NCI-H226 (cell line): ENCODE measurements at places on chromosomes 2 and 18.

DNA sequence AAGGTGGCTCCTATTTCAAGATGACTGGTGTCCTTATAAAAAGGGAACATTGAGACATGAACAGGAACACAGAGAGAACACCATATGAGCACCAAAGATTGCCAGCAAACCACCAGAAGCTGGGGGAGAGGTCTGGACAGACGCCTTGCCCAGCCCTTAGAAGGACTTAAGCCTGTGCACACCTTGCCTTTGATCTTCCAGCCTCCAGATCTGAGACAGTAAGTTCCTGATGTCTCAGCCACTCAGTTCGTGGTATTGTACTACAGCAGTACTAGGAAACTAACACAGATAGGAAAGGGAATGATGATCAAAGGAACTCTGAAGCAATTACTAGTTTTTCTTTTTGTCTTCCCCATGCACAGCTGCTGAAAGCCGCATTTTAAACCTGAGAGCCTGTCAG lies 137.3 kb upstream of the FHL2 start:
- no peak for DNase-seq

- peak; percentile 70 for DNase-seq
These were observed 1.8 kb upstream of the NFATC1 start for GRCh38 chr18:79393635-79394533.

- DNase-seq, result no peak
These were observed 8.2 kb downstream of the MXD1 start for GRCh38 chr2:69923116-69923515.

DNA sequence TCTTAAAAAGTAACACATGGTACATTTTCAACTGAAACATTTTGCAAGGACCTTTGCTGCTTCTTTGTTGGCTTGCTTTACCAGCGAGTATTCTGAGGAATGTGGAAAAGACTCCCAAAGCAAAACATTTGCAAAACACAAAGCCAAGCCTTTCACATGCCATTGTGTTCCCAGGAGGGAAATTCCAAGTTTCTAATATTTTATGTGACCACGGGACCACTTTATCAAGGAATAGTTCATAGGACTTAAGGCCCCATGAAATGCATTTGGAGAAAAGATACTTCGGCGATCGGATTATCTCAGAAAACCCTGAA lies 26.2 kb downstream of the CYP27C1 start:
- DNase-seq, result no peak

- DNase-seq, result no peak
These were observed 86.6 kb downstream of the SOWAHC start for GRCh38 chr2:109700680-109701274.

DNA sequence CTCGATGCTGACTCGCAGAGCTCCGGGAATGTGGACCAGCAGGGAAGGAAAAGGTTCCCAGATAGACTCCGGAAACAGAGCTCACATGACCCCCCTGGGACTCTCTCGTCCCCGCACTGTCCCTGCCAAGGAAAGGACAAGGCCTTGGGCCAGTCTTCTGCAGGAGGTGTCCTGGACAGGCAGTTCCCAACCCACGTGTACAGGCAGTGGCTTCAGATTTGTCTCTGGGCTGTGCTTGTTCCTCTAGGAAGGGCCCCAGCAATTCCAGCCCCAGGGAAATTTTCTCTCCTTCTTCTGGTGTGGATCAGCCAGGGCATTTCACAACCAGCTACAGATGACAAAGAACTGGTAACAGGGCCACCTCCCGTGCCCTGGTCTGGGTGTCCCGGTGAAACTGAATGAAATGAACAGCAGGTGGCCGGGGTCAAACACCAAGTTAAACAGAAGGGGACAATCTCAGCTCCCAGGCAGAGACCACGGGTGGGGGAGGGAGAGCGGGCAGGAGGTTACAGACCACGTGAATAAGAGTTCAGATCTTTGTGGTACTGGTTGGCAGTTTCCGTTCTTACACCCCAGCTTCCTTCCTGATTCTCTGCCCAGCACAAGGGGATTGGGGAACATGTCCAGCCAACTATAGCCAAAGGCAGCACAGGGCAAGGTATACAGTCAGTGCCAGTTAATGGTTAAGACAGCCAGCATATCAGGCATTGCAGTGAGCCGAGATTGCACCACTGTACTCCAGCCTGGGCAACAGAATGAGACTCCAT lies 52.2 kb upstream of the CAB39 start:
- no peak for DNase-seq

- DNase-seq, result no peak
These were observed 805.2 kb downstream of the GALR1 start for GRCh38 chr18:78054801-78055200.

DNA sequence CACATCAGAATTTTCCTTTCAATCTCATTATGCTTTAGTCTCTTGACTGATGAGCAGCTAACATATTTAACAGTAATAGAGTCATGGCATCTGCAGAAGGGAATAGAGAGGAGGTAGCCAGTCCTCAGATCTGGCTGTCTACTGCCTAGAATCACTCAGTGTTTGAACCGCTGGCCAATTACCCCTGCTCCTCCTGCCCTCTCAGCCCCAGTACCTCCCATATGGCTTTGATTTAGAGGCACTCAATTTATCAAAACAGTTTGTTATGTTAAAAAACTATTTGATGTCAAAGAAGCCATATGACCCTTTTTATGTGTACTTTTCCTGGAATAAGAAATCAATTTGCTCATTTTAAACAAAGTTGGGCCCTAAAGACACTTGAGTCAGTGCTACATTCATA lies 355.2 kb downstream of the CMPK2 start:
- no peak for DNase-seq

DNA sequence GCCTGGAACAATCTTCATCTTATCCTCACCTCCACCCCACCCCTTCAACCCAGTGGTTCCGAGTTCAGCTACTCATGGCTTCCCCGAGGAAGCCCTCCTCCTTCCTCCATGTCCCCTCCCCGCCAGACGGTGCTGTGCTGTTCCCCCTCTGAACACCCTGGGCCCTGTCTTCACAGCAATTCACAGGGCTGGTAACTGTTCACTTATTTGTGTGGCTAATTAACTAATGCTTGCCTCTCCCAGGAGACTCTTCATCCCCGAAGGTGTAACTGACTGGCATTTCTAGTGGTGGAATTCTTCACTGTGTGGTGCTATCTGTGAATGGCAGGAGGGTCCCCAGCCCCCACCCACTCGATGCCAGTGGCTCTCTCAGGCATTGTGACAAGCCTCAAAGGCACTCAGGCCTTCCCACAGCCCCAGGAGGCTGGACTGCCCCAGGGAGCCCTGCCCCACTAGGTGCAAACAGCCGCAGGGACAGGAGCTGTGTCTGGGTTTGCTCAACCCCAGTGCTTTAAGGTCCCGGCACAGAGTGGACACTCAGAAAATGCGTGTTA lies 133.7 kb upstream of the ID2 start:
- DNase-seq, result no peak

- DNase-seq, result no peak
These were observed 68.7 kb downstream of the ZDBF2 start for GRCh38 chr2:206343144-206343543.

- no peak for DNase-seq
These were observed 836 bp downstream of the DTNA start for GRCh38 chr18:34710934-34711333.

DNA sequence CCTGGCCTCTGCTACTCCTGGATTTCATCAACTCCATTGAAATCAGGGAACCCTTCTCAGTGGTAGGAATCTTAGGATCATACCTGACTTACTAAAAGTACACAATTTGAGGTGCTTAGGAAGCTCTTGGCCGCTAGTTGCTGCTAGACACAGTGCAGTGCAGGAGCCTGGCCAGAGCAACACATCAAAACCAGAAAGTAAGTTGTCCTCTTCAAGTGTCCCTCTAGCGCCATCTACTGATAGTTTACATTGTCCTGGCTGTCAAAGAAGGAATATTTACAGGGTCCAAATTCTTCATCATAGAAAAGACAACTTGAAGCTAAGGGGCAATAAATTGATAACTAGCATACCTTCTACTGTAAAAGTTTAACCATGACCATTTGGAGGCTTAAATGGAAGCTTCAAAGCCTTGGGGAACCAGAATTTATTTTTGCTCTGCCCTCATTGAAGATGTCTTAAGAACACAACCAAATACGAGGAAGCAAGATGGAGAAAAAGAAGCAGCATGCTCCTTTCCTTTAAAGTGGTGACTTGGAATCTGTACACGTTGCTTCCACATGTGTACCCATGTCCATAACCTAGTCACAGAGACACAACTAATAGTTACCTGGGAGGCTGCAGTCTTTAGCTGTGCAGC lies 889.1 kb upstream of the GCFC2 start:
- DNase-seq, result no peak

DNA sequence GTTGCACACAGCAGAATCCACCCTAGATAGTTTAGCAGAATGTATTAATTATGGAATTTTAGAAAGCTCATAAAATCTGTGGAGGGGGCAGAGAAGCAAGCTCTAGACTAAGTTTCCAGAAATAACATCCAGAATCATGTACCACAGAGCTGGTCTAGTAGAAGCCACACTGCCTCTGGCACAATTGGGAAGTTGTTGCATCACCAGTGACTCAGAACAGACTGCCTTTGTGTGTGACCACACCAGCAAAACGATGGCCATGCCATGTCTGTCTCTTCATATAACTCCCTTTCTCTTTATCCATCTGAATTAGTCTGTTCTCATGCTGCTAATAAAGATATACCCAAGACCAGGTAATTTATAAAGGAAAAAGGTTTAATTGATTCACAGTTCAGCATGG lies 158.9 kb downstream of the CCDC148 start:
- DNase-seq, result no peak

GRCh38 chr18:58572181-58572580 lies 56.7 kb downstream of the ALPK2 start:
- DNase-seq, result peak; percentile 78

- DNase-seq, result no peak
These were observed 11.0 kb downstream of the TBR1 start for GRCh38 chr2:161426922-161427663.

DNA sequence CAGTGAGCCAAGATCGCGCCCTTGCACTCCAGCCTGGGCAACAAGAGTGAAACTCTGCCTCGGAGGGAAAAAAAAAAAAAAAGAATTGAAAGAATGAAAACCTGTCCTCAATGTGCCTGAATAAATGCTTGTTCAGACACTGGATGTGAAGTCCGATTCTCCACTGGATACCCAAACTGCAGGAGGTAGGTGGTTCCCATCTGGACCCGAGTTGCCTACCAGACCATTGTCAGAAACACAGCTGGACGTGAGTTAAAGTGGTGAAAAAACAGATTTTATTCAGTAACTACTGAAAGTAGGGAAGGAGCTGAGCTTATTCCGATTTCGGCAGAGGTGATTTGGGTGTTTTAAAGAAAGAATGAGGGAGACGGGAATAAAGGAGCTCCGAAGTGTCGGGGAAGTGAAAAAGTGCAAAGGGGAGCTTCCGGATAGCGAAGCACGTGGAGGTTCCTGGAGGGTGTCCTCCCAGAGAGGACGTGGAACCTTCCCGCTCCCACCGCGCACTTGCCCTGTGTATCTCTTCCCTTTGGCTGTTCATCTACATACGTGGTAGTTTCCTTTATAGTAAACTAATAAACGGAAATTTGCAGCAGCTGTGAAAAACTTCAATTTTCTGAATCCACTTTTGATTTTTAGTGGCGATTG lies 10.4 kb upstream of the ZDBF2 start:
- DNase-seq, result no peak

- DNase-seq, result peak; percentile 9
These were observed 84.2 kb downstream of the DOK6 start for GRCh38 chr18:69484699-69485396.

DNA sequence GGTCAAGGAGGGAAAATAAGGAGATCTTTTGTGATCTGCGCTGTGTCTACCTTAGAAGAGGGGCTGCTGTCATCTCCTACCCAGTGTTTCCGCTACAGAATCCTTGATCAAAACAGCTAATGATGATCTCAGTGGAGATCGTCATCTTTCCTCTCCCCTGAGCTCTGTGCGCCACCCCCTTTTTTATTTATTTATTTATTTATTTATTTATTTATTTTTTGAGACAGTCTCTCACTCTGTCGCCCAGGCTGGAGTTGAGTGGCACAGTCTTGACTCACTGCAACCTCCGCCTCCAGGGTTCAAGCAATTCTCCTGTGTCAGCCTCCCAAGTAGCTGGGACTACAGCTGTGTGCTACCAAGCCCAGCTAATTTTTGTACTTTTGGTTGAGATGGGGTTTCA lies 55.5 kb downstream of the SERTAD2 start:
- no peak for DNase-seq

GRCh38 chr2:64277101-64277849 lies 133.1 kb upstream of the PELI1 start:
- no peak for DNase-seq

DNA sequence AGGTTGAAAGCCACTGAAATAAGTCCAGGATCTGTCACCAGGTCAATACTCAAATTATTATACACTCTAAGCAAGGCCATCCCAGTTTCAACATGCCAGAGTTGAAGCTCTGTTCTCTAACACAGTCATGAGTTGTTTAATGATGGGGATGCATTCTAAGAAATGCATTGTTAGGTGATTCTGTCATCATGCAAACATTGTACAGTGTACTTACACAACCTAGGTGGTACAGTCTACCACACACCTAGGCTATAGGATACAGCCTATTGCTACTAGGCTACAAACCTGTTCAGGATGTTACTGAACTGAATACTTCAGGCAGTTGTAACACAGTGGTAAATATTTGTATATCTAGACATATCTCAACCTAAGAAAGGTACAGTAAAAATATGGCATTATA lies 162.2 kb downstream of the BAZ2B start:
- peak; percentile 19 for DNase-seq
